Activated naive CD8-positive, alpha-beta T cell treated with anti-CD3 and anti-CD28 coated beads, Interleukin-2, amount 10 ng/mL, durations not matched to agents 7 days and 5 days (primary cell): ENCODE measurements at places on chromosomes 2 and 18. TPM values are rescaled to one million over a fixed set of nuclear protein-coding genes. Genes with fewer than 3 reads are reported as not detected.

- H3K27me3 ChIP-seq: no peaks in the 10 kb centered on the region
- peak; percentile 82 for DNase-seq
- H3K27ac ChIP-seq: peak within 1 kb of the TSS; percentile 90
- peaks cover 17% of the 10 kb centered on the region for H3K36me3 ChIP-seq
- H3K4me3 ChIP-seq: peak within 1 kb of the TSS; percentile 92
Measured at GRCh38 chr2:3519255-3520205, at the start of gene ADI1. ADI1 (minus strand) TSS chr2:3519531; CDS start chr2:3519487, 44 bp downstream.

RAMP1 gene
- total RNA-seq: 0.68 TPM

GRCh38 chr2:203002054-203002821, 12.4 kb upstream of the NBEAL1 start:
- H3K27ac ChIP-seq: no peak overlapping the region
- no peaks in the 10 kb centered on the region for H3K36me3 ChIP-seq
- no peak for DNase-seq

NCK2 gene
- total RNA-seq: 69.6 TPM

- no peak for DNase-seq
- H3K4me3 ChIP-seq: no peak overlapping the region
- H3K27me3 ChIP-seq: peaks cover 10% of the 10 kb centered on the region
- no peaks in the 10 kb centered on the region for H3K4me1 ChIP-seq
Measured at GRCh38 chr2:156158808-156159207, 173.7 kb downstream of the NR4A2 start.

- H3K4me3 ChIP-seq: no peak overlapping the region
- H3K27me3 ChIP-seq: no peaks in the 10 kb centered on the region
- DNase-seq: peak; percentile 30
- no peaks in the 10 kb centered on the region for H3K36me3 ChIP-seq
- H3K27ac ChIP-seq: no peak overlapping the region
Measured at GRCh38 chr2:232333361-232334135, 45.0 kb upstream of the ALPP start.

GRCh38 chr2:143803936-143804335, 674.7 kb downstream of the ARHGAP15 start:
- peaks cover 6% of the 10 kb centered on the region for H3K27me3 ChIP-seq
- no peaks in the 10 kb centered on the region for H3K36me3 ChIP-seq

DNA sequence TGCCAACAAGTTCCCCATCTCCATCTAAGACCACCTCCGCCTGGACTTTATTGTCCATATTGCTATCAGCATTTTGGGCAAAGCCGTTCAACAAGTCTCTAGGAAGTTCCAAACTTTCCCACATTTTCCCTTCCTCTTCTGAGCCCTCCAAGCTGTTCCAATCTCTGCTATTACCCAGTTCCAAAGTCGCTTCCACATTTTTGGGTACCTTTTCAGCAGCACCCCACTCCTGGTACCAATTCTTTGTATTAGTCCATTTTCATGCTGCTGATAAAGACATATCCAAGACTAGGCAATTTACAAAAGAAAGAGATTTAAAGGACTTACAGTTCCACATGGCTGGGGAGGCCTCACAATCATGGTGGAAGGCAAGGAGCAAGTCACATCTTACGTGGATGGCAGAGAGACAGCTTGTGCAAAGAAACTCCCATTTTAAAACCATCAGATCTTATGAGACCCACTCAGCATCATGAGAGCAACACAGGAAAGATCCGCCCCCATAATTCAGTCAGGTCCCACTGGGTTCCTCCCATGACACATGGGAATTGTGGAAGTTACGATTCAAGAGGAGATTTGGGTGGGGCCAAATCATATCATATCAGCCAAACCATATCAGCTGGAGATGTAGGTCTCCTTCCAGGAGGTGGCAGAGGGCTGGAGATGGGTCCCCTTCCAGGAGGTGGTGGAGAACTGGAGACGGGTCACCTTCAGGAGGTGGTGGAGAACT, 19.8 kb upstream of the TXNDC2 start:
- H3K36me3 ChIP-seq: no peaks in the 10 kb centered on the region
- H3K4me3 ChIP-seq: no peak overlapping the region
- no peaks in the 10 kb centered on the region for H3K27me3 ChIP-seq
- no peak for DNase-seq

GRCh38 chr18:51655327-51655698, 457.8 kb upstream of the MEX3C start:
- H3K27ac ChIP-seq: no peak overlapping the region
- no peak overlapping the region for H3K4me3 ChIP-seq
- H3K27me3 ChIP-seq: peaks cover 2% of the 10 kb centered on the region
- H3K36me3 ChIP-seq: no peaks in the 10 kb centered on the region
- H3K4me1 ChIP-seq: no peaks in the 10 kb centered on the region

- peaks cover 4% of the 10 kb centered on the region for H3K27me3 ChIP-seq
- no peaks in the 10 kb centered on the region for H3K4me1 ChIP-seq
- H3K27ac ChIP-seq: no peak overlapping the region
- H3K36me3 ChIP-seq: no peaks in the 10 kb centered on the region
- H3K4me3 ChIP-seq: no peak overlapping the region
Measured at GRCh38 chr18:36212301-36213171, 25.2 kb downstream of the MOCOS start.

GRCh38 chr2:178479758-178480226, 465 bp upstream of the PLEKHA3 start:
- H3K4me3 ChIP-seq: peak overlapping the region; percentile 94
- peaks cover 33% of the 10 kb centered on the region for H3K4me1 ChIP-seq
- DNase-seq: no peak
- peaks cover 2% of the 10 kb centered on the region for H3K36me3 ChIP-seq

CKAP2L gene
- total RNA-seq: 38.9 TPM

GRCh38 chr2:11123001-11123809, 32.1 kb upstream of the SLC66A3 start:
- peaks cover 1% of the 10 kb centered on the region for H3K4me1 ChIP-seq
- H3K27me3 ChIP-seq: no peaks in the 10 kb centered on the region
- H3K4me3 ChIP-seq: no peak overlapping the region
- DNase-seq: no peak

DNA sequence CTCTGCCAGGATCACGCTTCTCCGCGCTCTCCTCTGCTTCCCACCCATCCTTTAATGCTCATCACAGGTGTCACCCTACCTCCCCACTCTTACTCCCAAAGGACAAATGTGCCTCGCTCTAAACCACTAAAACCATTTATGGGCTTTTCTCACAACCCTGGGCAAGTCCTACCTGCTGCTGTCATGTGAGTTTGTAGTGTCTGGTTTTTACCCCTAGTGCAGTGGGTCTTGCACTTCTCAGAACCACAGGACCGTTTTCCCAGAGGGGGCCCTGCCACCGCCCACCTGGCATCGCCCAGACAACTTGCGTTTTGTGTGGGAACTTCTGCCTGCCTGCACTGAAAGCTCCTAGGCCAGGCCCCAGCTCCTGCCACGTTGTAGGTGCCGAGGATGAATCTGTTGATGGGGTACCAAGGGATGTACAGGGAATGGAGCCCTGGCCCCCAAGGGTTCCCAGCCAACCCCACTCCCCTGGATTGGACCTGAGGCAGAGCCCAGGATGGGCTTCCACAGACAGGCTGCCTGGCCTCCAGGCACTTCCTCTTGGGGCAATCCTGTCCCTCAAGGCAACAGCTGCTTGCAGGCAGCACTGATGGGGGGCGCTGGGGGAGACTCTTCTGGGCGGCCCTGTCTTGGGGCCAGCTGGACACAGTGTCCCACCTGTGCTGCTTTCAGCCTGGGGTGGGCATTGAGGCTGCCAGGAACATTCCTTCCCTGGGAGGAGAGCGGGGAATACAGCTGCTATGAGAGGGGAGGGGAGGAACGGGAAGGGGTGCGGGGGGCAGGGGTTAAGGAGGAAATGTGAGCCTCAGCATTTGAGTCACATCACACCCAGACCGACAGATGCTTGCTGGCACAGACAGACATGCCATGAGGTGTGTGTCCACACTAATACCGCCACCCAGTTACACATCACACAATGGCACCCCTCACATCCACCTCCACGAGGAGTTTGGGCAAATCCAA, 176.3 kb downstream of the ZFP36L2 start:
- DNase-seq: peak; percentile 26
- H3K27me3 ChIP-seq: peaks cover 19% of the 10 kb centered on the region
- H3K4me1 ChIP-seq: peaks cover 29% of the 10 kb centered on the region
- no peaks in the 10 kb centered on the region for H3K36me3 ChIP-seq
- no peak overlapping the region for H3K27ac ChIP-seq

GRCh38 chr18:54192900-54193299, 31.6 kb downstream of the MBD2 start:
- no peaks in the 10 kb centered on the region for H3K27me3 ChIP-seq
- peaks cover 9% of the 10 kb centered on the region for H3K36me3 ChIP-seq
- H3K4me1 ChIP-seq: no peaks in the 10 kb centered on the region
- H3K4me3 ChIP-seq: no peak overlapping the region
- no peak overlapping the region for H3K27ac ChIP-seq
- DNase-seq: no peak

GRCh38 chr18:45688113-45688512, 35.9 kb upstream of the SLC14A1 start:
- no peak for DNase-seq
- peak overlapping the region; percentile 99 for H3K27ac ChIP-seq
- H3K36me3 ChIP-seq: peaks cover 6% of the 10 kb centered on the region
- H3K4me3 ChIP-seq: peak overlapping the region; percentile 94

- H3K4me1 ChIP-seq: peaks cover 62% of the 10 kb centered on the region
- H3K27ac ChIP-seq: peak overlapping the region; percentile 90
- peak overlapping the region; percentile 95 for H3K4me3 ChIP-seq
- no peaks in the 10 kb centered on the region for H3K27me3 ChIP-seq
Measured at GRCh38 chr2:113172721-113173541, 840 bp upstream of the PSD4 start.

GRCh38 chr2:9235147-9236044, 28.8 kb downstream of the ASAP2 start:
- no peak overlapping the region for H3K4me3 ChIP-seq
- DNase-seq: no peak
- no peaks in the 10 kb centered on the region for H3K4me1 ChIP-seq
- peaks cover 2% of the 10 kb centered on the region for H3K27me3 ChIP-seq

ALPG gene
- total RNA-seq: not detected

PLA2R1 gene
- total RNA-seq: not detected

DNA sequence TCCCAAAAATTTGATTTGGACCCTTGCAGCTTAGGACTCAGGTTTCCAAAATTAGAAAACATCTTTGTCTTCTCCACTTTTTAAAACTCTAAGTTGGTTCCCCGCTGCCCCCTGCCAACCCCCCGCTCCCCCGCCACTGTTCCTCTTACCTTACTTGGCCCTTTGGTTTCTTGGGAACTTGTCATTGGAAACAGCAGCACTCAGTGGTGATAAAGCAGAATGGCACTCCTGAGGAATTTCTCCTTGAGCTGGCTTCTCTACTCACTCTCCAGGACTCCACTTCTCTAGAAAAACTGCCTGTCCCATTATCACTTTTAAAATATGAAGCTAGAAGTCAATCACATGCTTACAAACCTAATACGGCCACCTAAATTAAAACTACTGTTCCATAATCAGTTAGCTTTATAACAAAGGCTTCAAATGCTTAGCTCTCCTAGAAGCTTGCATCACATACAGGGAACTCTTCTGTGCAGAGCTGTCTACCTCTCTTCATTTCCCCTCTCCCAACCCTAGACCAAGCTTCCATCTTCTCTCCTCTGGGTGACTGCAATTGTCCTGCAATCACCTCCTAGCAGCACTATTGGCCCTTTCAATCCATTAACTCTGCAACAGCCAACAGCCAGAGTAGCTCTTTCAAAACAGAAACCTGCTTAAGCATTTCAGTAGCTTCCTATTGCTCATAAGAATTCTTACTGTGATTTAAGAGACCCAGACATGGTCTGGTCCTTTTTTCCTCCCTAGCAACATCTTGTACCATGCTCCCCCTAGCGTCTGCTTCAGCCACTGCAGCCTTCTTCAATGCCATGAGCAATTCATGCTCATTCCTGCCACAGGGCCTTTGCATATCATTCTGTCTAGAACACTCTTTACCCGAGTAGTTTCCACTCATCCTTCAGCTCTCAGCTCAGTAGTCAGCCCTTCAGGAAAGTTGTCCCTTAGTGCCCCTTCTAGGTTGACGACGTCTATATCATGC, 15.2 kb upstream of the PLEKHM3 start:
- peaks cover 15% of the 10 kb centered on the region for H3K27me3 ChIP-seq
- H3K27ac ChIP-seq: no peak overlapping the region
- no peaks in the 10 kb centered on the region for H3K36me3 ChIP-seq
- DNase-seq: peak; percentile 66
- H3K4me1 ChIP-seq: no peaks in the 10 kb centered on the region
- H3K4me3 ChIP-seq: no peak overlapping the region

GRCh38 chr18:11951390-11951851, 29.9 kb upstream of the IMPA2 start:
- peaks cover 7% of the 10 kb centered on the region for H3K4me1 ChIP-seq
- no peak overlapping the region for H3K27ac ChIP-seq
- no peak overlapping the region for H3K4me3 ChIP-seq
- H3K36me3 ChIP-seq: no peaks in the 10 kb centered on the region
- DNase-seq: no peak

DNA sequence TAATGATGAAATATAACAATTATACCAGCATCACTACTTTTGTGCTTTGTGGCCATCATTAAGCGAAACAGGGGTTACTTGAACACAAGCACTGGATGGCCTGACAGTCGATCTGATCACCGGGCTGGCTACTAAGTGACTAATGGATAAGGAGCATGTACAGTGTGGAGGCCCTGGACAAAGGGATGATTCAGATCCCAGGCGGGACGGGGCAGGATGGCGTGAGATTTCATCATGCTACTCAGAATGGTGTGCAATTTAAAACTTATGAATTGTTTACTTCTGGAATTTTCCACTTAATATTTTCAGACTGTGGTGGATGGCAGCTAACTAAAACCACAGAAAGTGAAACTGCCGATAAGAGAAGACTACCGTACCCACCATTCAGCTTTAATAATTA, 7.0 kb upstream of the CLIP4 start:
- peaks cover 3% of the 10 kb centered on the region for H3K4me1 ChIP-seq
- no peaks in the 10 kb centered on the region for H3K36me3 ChIP-seq
- no peak for DNase-seq
- no peak overlapping the region for H3K4me3 ChIP-seq
- H3K27ac ChIP-seq: no peak overlapping the region

XDH gene
- total RNA-seq: not detected

DNA sequence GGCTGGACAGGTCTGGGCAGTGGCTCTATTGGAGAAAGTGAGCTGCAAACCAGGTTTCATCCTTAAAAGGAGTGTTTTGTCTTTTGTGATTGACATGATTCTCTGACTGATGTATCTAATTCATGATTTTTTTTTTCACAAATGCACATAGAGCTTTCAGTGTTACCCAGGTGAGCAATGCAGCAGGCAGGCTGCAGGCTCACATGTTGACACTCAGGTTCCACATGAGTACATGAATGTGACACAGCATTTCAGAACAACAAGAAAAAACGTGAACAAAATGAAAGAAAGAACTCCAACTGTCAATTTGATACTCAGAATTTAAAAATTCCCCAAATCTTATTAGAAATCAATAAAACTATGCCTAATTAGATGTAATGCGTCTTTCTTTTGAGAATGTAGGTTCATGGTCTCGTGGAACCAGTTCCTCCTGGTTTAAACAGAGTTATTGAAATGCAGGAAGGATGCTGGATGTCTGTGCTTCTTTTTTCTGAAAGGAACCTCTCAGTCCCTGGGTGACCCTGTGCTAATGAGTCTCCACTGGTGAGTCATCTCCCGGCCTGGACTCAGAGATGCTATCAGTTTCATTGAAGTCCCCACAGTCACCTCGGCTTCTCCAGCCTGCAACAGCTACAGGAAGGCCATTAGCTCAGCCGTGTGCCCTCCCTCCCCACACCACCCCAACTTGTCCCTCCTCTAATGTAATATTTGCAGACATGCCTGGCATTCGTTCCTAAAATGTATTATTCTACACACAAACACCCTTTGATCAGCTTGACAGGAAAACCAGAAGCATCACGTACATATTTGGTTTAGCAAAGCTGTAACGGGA, 430.4 kb downstream of the LPIN1 start:
- H3K36me3 ChIP-seq: peaks cover 3% of the 10 kb centered on the region
- H3K4me1 ChIP-seq: peaks cover 20% of the 10 kb centered on the region
- H3K27me3 ChIP-seq: no peaks in the 10 kb centered on the region
- H3K4me3 ChIP-seq: peak overlapping the region; percentile 23
